ENCODE measurements at places on chromosomes 7 and 10. TPM values are rescaled to one million over a fixed set of nuclear protein-coding genes. Genes with fewer than 3 reads are reported as not detected.

GRCh38 chr10:7544203-7544602 lies 122.6 kb downstream of the ITIH5 start:
- DNase-seq, result no peak

DNA sequence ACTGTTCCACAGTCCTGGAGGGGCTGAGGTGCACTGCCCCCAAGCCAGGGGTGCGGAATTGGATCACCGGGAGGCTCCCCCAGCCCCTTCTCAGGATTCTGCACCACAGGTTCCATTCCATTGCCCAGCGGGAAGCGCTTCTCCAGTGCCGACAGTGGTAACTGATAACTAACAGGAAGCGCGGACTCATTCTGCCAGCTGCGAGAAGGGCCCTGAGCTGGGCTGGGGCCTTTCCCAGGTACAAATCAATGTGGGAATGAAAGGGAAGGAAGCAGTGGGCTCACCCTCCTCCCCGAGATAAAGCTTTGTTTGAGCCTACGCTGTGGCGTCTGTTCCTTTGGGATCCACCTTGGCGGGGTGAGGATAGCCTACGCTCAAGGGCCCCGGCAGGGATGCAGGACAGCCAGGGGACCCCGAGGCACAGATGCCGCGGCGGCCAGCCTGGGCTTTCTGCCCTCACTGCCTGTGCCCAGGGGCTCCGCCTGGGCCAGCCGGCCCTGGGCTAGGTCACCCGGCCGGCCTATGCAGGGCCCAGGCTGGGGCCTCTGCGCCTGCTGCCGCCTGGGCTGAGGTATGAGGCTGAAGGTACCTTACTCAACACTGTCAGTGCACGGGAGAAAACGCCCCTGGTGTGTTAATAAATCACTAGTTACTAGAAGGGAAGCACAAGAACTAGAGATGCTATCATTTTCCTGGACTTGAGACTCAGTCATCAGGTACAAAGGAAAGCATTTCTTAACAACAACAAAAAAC lies 39.4 kb downstream of the EN2 start:
- DNase-seq, result no peak

- no peak for DNase-seq
Measured at GRCh38 chr7:116356979-116357378, 142.6 kb upstream of the CAV2 start.

The LDB3 gene
- total RNA-seq, result 42.1 TPM

The TLX1 gene
- not detected for total RNA-seq

The LIPJ gene
- total RNA-seq, result not detected

DNA sequence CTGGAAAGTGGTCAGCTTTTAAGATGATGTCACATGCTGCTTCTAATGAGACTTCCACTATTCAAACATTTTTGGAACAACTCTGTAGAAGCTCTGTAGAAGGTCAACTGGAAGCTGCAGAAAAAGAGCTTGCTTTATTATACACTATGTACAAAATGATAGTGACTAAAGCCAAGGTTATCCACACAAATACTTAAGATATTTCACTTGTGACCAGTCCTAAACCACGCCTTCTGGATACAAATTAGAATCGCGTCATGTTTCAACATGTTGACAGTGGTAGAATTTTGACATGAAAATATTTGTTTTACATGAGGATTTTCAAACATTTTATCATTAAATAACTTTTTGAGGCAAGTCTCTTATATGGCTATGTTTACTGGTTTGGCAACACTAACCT lies 499.6 kb upstream of the PHF14 start:
- no peak for DNase-seq

- DNase-seq, result no peak
Measured at GRCh38 chr10:128416231-128416630, 290.0 kb upstream of the MKI67 start.

The HMX3 gene
- total RNA-seq, result 0.83 TPM

- DNase-seq, result no peak
Measured at GRCh38 chr7:107201795-107202450, 33.1 kb downstream of the HBP1 start.

The BICC1 gene
- total RNA-seq, result 7.9 TPM

The STEAP1B gene
- 0.33 TPM for total RNA-seq

The CARD11 gene
- 0.71 TPM for total RNA-seq

DNA sequence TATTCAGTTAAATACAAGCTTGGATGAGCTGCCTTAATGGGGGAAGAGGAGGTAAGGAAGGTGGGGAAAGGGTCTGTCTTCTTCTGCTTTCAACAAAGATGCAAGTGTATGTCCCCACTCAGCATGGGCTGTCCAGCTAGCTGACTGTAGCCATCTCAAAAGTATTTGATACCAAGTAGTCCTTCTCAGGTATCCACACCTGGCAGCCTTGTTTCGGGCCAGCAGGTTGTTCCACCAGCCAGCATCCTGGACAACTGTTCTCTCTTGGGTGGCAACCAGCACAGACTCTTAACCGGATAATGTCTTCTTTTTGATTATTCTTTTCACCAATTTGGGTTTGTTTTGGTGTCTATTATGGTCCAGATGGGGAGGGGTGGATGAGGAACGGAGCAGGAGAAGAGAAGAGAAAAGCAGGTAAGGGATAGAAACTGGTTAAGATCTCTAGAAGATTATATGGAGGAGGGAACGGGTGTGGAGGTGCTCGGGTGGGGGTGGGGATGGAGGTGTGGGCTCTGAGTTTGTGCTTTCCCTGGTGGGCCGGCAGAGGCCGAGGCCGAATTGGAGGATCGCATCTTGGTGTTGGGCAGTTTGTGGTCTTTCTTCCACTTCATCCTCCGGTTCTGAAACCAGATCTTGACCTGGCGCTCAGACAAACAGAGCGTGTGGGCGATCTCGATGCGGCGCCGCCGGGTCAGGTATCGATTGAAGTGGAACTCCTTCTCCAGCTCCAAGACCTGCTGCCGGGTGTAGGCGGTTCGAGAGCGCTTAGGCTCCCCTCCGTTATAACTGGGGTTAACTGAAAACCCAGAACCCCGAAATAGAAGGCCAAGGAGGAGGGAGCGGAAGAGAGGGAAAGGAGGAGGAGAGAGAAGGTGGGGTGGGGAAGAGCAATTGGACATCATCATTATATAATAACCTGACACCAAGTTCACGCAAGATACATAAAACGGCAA lies 1.5 kb downstream of the HOXA4 start:
- DNase-seq, result no peak

GRCh38 chr10:59885430-59886134 lies 20.8 kb downstream of the CCDC6 start:
- DNase-seq, result no peak

All from sigmoid colon (tissue), 7 donors.